Prostate gland (tissue), 2 donors: ENCODE measurements at places on chromosomes 3 and 15. TPM values are rescaled to one million over a fixed set of nuclear protein-coding genes. Genes with fewer than 3 reads are reported as not detected.
A peak's percentile ranks its signal among the peaks of the same experiment; 100 is the strongest.

CPN2 gene
- total RNA-seq = 1.3 TPM

SLC35G2 gene
- 17.4 TPM for total RNA-seq

NEK11 gene
- 7.4 TPM for total RNA-seq

GRM7 gene
- total RNA-seq = 1.5 TPM

SCN11A gene
- 1.7 TPM for total RNA-seq

GP9 gene
- total RNA-seq = not detected

SPATA12 gene
- not detected for total RNA-seq

SLC22A13 gene
- not detected for total RNA-seq

SNRK gene
- total RNA-seq = 38.1 TPM

DNA sequence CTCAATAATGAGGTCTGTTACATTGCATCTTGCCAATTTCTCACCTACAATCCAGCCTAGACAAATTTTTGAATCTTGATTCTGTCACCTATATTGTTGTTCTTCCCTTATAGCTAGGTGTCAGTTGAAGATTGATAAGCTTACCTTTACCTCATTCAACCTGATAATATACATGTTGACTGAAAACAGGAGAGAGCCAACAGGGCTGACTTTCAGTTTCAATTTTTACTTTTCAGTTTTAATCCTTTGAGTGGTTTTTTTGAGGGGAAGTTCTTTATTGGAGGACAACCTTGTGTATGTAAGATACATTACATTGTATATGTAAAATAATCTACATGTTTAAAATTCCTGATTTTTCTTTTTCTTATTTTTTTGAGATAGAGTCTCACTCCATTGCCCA lies 5.8 kb downstream of the ATP13A5 start:
- no peak overlapping the region for H3K4me3 ChIP-seq
- H3K4me1 ChIP-seq = no peaks in the 10 kb centered on the region
- no peak for DNase-seq
- no peaks in the 10 kb centered on the region for H3K27me3 ChIP-seq
- H3K27ac ChIP-seq = no peak overlapping the region

DNA sequence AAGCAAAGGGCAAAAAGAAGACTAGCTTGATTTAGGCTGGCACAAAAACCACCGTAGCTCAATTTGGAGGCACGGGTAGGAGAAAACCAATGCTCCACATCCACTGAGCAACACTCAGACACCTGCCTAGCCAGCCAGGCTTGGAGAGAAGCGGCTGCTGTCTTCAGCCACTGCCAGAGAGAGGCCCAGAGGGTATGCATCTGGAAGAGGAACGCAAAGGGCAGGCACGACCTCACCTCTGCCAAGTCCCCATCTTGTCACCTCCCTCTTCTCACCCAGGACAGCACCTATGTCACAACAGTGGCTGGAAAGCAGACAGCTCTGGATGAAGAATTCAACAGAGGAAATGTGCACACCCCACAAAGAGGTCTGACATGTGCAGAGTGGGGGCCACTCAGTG lies 93.5 kb downstream of the ADAMTS17 start:
- no peak overlapping the region for H3K4me3 ChIP-seq
- H3K36me3 ChIP-seq = no peaks in the 10 kb centered on the region
- H3K27me3 ChIP-seq = no peaks in the 10 kb centered on the region
- no peak for DNase-seq

DNA sequence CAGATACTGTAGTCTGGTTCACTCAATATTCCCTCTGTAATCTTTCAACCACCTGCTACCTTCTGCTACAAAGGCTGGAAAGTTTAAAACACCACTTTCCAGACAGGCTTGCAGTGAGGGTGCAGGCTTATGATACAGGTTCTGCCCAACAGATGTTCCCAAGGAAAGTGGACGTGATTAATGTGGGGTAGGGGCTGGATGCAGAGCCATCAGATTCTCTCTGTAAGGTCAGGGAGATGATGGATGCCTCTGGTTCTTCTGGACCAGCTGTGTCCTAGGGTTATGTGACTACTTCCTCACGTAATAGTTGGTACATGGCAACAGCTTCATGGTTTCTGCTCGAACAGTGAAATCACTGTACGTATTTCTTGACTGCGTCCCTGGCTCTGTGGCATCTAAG lies 11.1 kb downstream of the GPR176 start:
- DNase-seq = no peak
- H3K4me1 ChIP-seq = no peaks in the 10 kb centered on the region
- H3K27ac ChIP-seq = no peak overlapping the region
- H3K36me3 ChIP-seq = no peaks in the 10 kb centered on the region
- no peaks in the 10 kb centered on the region for H3K27me3 ChIP-seq
- H3K4me3 ChIP-seq = no peak overlapping the region

DNA sequence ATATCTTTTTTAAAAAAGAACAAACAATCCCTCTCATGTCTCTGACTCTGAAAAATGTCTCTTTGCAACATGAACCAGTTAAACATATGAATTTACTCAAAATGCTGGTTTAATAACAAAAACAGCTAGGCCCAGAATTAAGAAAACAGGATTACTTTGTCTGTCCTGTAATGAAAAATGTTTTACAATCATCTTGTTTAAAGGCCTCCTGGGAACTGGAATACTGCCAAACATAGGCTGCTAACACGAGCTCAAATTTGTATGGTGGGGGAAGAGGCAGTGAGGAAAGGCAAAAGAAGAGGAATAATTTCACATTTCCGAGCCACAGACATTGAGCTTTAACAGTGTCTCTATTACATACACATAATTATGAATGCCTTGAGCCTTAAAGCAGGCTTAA lies 61.7 kb upstream of the PPIB start:
- no peaks in the 10 kb centered on the region for H3K36me3 ChIP-seq
- DNase-seq = peak; percentile 46
- H3K27me3 ChIP-seq = no peaks in the 10 kb centered on the region
- H3K27ac ChIP-seq = no peak overlapping the region
- H3K4me1 ChIP-seq = no peaks in the 10 kb centered on the region

GRCh38 chr3:112557976-112558375 lies 3.8 kb downstream of the ATG3 start:
- no peaks in the 10 kb centered on the region for H3K27me3 ChIP-seq
- no peak for DNase-seq
- no peak overlapping the region for H3K4me3 ChIP-seq
- no peaks in the 10 kb centered on the region for H3K36me3 ChIP-seq

DNA sequence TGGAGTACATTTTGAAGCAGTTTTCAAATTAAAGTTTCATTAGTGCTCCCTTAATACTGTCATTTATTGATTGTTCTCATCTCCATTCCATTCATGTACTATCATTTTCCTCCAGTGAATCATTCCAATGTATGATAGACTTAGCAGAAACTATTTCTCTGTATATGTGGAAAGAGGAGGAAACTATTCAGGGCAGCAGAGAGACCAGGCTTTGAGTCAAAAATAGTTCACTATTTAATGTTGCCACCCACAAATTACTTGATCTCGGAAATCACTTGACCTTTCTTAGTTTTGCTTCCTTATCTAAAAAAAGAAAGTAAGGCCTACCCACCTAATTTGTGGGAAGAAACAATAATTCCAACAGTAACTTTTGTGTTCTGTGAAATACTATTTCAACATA lies 610.5 kb upstream of the ZNF385D start:
- no peaks in the 10 kb centered on the region for H3K36me3 ChIP-seq
- H3K27me3 ChIP-seq = no peaks in the 10 kb centered on the region
- no peaks in the 10 kb centered on the region for H3K4me1 ChIP-seq

DNA sequence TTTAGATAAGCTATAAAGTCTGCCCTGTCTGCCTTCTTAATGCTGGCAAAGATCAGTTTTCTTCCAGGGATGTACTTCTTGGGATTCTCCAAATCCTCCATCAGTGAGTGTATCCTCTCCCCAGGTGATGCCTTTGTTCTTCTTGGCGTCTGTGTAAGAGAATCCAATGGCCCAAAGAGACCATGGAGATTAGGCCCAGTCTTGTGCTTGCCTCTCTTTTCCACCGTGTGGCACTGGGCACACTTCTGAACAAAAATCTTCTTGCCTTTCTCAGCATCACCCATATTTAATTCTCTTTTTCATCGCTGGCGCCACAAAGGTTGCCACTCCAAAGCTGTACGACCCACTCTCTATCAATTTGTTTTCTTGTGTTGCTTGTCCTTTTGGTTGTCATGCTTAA lies 32.2 kb upstream of the TAMM41 start:
- H3K4me3 ChIP-seq = no peak overlapping the region
- no peak for DNase-seq
- H3K4me1 ChIP-seq = no peaks in the 10 kb centered on the region
- H3K36me3 ChIP-seq = no peaks in the 10 kb centered on the region
- no peaks in the 10 kb centered on the region for H3K27me3 ChIP-seq
- no peak overlapping the region for H3K27ac ChIP-seq

DNA sequence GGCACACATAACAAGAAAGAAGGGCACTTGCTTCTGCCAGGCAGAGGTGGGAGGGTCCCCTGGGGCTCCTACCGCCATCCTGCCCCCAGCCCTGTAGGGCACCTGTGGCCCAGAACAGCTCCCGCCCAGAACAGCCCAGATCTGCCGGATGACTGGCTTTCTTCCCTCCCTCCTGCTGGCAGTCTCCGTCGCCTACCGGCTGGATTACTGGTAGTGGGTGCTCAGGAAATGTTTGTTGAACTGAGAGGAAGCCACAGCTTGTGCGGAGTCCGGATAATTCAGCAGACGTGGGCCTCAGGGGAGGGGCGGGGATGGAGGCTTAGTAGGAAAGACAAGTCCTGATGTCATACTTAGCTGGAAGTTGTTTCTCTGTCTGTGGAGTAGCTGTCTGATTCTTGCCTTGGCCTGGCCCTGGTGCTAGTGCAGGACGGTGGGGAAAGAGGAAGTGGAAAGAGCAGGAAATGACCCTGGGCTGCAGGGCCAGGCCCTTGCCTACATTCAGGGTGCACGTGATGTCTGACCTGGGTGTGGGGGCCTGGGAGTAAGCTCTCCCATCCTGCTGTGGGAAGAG lies 6.7 kb downstream of the CCDC9B start:
- peak overlapping the region; percentile 39 for H3K27ac ChIP-seq
- no peak for DNase-seq
- H3K36me3 ChIP-seq = no peaks in the 10 kb centered on the region

DNA sequence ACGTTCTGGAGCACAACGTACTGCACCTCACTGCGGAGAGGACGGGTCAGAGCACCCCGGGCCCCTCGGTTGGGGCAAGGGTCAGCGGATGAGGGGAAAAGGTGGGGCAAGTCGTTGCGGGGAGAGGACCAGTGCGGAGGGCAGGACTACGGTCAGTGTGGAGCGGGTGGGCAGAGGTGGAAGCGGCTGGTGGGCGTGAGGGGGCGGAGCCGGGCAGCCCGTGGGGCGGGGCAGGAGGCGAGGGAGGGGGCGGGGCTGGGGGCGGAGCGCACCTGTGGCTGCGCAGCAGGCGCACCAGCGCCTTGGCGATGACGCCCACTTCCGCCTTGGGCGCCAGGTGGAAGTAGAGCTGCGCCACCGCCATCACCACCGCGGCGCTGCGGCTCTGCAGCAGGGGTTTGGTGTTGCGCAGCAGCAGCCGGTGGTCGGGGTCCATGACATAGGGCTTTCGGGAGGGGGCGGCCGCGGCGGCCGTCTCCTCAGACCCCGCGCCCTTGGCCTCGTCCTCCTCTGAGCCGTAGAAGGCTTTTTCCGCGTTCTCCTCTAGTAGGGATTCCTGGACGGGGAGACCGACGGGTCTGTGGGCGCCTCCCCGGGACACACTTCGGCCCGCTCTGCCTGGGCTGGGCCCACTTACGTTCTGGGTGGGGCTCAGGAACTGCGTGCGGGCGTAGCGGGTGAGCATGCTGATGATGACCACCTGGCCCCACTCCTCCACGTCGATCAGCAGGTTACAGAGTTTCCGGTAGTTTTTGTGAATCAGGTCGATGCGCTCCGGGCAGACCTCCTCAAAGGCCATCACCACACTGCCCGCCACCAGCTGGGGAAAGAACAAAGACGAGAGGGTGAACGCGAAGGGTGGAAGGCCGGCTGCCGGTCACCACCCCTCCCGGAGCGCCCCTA lies 29.2 kb downstream of the AP3B2 start:
- no peaks in the 10 kb centered on the region for H3K27me3 ChIP-seq
- H3K4me1 ChIP-seq = no peaks in the 10 kb centered on the region

DNA sequence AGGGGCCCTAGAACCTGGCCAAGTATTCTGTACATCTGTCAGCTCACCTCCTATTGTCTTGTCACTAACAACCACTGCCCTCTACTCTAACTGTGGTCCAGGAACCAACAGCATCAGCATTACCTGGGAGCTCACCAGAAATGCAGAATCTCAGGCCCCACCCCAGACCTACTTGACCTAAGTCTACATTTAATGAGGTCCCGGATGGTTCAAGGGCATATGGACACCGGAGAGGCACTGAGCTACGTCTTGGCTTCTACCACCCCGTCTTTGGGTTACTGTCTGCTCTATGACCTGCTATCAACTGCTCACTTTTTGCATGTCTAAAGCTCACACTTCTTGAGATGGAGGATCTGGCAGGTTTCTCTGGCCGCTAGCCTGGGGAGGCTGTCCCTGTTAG lies 8.1 kb downstream of the GALNT15 start:
- no peak overlapping the region for H3K27ac ChIP-seq
- H3K27me3 ChIP-seq = no peaks in the 10 kb centered on the region
- no peaks in the 10 kb centered on the region for H3K36me3 ChIP-seq
- DNase-seq = no peak

GRCh38 chr15:74535388-74536084 lies 5.5 kb upstream of the ARID3B start:
- H3K27ac ChIP-seq = no peak overlapping the region
- no peaks in the 10 kb centered on the region for H3K36me3 ChIP-seq
- no peak overlapping the region for H3K4me3 ChIP-seq
- DNase-seq = no peak

DNA sequence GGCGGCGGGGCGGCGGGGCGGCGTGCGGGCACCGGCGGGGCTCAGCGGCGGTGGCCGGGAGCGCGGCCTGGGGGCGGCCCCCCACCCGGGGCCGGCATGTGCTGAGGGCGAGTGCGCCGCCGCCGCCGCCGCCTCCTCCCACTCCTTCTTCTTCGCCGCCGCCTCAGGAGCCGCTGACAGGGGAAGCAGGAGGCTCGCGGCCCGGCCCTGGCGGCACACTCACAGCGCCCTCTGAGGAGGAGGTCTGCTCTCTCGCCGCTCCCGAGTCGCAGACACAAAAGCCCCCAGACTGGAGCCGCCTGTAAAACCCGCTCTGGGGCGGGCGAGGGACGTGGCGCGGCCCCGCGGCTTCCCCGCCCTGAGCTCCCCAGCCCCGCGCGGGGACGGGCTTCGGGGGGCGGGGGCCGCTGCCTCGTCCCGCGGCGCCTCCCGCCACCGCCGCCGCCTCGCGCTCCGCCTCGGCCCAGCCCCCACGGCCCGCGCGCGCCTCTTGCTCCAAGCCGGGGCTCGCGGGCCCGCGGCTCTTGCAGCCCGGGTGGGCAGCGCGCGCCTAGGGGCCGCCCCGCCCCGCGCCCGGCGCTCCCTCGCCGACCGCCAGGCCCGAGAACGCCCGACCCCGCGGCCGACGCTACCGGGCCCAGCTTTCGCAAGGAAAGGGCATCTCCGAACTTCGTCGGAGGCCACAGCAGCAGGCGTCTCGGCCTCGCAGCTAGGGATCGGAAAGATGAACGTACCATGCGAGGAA lies at the start of gene PYGO1:
TSS of gene PYGO1 (minus strand) at position 276 of the 745 bp plus-strand sequence. CDS start 462 bp downstream, outside the sequence.
- H3K27me3 ChIP-seq = no peaks in the 10 kb centered on the region
- no peaks in the 10 kb centered on the region for H3K4me1 ChIP-seq
- DNase-seq = peak; percentile 54
